ENCODE measurements at places on chromosomes 11 and 22. TPM values are rescaled to one million over a fixed set of nuclear protein-coding genes. Genes with fewer than 3 reads are reported as not detected.
A peak's percentile ranks its signal among the peaks of the same experiment; 100 is the strongest.

DNA sequence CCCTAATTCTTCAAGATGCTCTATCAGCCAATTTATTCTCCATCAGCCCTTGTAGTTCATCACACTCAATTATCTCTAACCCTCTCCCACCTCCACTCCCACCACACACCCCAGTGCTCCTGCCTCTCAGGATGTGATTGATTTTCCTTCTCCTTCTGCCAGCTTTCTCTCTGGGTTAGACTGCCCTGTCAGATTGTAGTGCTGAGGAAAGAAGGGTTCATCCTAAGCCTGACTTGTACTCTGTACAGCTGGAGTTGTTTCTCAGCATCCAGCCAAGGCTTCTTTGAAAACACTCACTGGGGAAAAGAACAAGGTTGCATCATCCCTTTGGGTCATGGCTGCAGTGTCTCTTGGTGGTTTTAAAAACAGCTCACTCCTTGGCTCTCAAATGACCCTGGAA is 61.2 kb downstream of the CECR2 start:
- no peaks in the 10 kb centered on the region for H3K27me3 ChIP-seq
- H3K4me1 ChIP-seq, result no peaks in the 10 kb centered on the region
- no peaks in the 10 kb centered on the region for H3K36me3 ChIP-seq
- no peak overlapping the region for H3K4me3 ChIP-seq

DNA sequence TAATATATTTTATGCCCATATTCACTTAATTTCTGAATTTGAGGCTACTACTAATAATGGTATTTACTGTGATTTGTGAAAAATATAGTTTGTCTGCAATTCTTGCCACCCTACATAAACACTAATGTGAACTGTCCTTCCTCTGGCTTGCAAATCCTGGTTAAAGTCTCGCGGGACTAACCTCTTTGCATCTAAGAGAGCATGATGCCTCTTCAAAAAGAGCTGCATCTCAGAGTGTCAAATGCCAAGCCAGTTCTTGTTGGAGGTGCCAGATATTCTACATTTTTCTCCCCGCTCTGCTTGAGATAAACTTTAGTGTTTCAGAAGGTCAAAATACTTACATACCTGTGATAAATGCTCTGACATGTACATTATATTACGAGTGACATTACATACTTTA is 2.1 kb downstream of the ARHGAP42 start:
- H3K4me1 ChIP-seq, result peaks cover 11% of the 10 kb centered on the region
- no peak overlapping the region for H3K4me3 ChIP-seq
- H3K27me3 ChIP-seq, result no peaks in the 10 kb centered on the region
- no peak for DNase-seq
- no peak overlapping the region for H3K27ac ChIP-seq

DNA sequence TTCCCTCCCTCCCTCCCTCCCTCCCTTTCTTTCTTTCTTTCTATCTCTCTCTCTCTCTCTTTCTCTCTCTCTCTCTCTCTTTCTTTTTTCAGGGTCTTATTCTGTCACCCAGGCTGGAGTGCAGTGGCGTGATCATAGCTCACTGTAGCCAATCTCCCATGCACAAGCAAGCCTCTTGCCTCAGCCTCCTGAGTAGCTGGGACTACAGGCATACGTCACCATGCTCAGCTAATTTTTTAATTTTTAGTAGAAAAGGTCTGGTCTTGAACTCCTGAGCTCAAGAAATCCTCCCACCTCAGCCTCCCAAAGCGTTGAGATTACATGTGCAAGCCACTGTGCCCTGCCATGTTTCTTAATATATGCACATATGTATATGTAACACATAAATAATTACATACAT is 19.0 kb downstream of the TSKU start:
- no peak overlapping the region for H3K27ac ChIP-seq
- H3K27me3 ChIP-seq, result no peaks in the 10 kb centered on the region
- DNase-seq, result peak; percentile 5
- H3K36me3 ChIP-seq, result no peaks in the 10 kb centered on the region

DNA sequence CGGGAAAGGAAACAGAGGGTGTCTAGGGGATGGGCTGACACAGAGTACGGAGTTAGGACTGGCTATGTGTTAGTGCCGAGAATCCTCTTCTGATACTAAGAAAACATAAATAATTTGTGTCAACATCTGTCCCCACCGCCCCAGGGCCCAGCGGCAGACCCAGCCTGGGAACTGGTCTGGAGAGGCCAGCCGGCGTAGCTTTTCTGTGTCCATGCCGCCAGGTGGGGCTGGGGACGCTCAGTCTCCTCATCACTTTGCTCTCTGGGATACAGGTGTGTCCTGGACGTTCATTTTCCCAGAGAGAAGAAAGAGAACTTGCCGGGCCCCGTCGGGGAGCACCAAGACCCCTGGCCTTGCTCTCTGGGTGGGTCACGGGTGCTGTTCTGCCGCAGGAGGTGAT is 54.7 kb downstream of the WNT7B start:
- no peaks in the 10 kb centered on the region for H3K27me3 ChIP-seq
- H3K4me1 ChIP-seq, result peaks cover 77% of the 10 kb centered on the region
- no peaks in the 10 kb centered on the region for H3K36me3 ChIP-seq
- H3K4me3 ChIP-seq, result no peak overlapping the region

OR56A1 gene
- total RNA-seq, result not detected

- H3K27me3 ChIP-seq, result no peaks in the 10 kb centered on the region
- no peak overlapping the region for H3K27ac ChIP-seq
- DNase-seq, result no peak
- no peak overlapping the region for H3K4me3 ChIP-seq
Measured at GRCh38 chr11:7488681-7489080, 3.4 kb downstream of the OLFML1 start.

SAA1 gene
- 450 TPM for total RNA-seq

GRCh38 chr22:49629586-49630447 is 197.9 kb downstream of the BRD1 start:
- H3K36me3 ChIP-seq, result no peaks in the 10 kb centered on the region
- no peaks in the 10 kb centered on the region for H3K27me3 ChIP-seq
- no peak overlapping the region for H3K4me3 ChIP-seq
- peaks cover 5% of the 10 kb centered on the region for H3K4me1 ChIP-seq

All from body of pancreas (tissue), 4 donors.